Naive thymus-derived CD4-positive, alpha-beta T cell (primary cell): ENCODE measurements at places on chromosomes 13 and 19. TPM values are rescaled to one million over a fixed set of nuclear protein-coding genes. Genes with fewer than 3 reads are reported as not detected.

- DNase-seq: no peak
These were observed 3.8 kb downstream of the S1PR2 start for GRCh38 chr19:10227026-10227971.

DNA sequence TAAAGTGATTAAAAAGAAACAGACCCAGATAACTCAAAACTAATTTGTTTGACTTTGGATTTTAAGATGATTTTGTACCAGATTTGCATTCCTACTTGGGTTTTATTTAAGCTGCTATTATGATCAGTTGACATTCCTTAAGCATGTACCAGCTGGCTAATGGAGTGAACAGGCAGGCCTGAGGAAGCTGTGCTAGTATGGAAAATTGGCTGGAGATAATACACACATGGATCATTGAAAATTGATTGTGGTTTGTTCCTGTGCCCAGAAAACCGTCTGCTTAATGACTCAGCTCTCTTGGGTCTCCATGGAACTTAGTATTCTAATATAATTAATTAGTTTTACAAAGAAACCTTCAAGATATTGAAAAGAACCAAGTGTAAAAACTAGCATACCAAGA, 22.6 kb downstream of the POLR1D start:
- DNase-seq: no peak

GRCh38 chr13:43694146-43694664, 92.6 kb downstream of the ENOX1 start:
- no peak for DNase-seq

- DNase-seq: no peak
These were observed 8.8 kb downstream of the NLRP8 start for GRCh38 chr19:55956431-55956830.

DNA sequence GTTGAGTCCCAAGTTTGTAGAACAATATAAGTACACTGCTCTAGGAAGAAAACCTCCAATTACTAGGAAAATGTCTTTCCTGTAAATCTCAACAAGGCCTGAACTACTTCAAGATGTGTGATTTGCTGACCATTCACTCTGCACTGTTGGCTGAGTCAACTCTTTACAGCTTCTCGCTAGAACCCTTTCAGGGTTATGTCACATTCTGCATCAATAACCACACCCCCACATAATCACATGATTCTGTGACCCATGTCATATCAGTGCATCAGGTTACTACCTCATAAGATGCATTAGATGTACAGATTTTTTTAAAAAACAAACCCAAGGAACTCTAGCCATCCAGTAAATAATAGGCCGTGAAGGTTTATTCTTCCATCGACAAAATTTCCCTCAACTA, 16.1 kb upstream of the DCLK1 start:
- DNase-seq: no peak

GRCh38 chr19:13526552-13526951, 20.3 kb upstream of the CACNA1A start:
- no peak for DNase-seq

GRCh38 chr13:46637213-46637612, 84.2 kb downstream of the LRCH1 start:
- DNase-seq: no peak

DNA sequence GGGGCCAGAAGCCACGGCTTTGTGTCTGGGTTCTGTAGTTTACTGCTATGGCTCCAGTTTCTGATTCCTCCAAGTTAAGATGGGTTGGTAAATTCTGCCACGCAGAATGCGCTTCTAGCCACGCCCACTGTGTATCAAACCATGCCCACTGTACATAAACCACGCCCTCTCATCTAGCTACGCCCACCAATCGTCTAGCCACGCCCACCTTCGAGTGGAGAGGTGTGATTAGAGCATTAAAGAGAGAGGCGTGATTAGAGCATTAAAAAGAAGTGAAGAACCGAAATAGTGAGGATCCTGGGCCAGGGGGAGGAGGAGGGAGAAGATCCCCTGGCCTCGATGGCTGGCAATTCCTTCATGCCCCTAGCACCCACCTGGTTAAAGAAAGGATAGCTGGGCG, 43.7 kb upstream of the ADGRE5 start:
- DNase-seq: no peak

DNA sequence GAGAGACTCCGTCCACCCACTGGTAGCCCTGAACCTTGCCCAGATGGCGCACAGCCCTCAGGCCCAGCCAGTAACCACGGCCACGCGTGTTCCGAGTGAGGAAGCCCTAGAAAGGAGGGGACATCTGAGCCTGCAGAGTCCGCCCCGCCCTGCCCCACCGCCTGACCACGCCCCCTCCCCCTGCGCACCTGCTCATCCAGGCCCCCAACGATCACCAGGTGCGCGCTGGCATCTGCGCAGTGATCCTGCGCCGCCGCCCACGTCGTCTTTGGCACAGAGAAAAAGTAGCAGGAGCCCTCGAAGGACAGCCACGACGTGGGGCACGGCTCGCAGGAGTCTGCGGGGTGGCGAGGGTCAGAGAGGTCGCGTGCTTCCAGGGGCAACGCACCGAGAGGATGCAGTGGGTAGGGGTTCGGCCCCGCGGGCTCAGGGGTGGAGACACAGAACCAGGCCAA, 2.1 kb downstream of the CLEC4G start:
- no peak for DNase-seq

DNA sequence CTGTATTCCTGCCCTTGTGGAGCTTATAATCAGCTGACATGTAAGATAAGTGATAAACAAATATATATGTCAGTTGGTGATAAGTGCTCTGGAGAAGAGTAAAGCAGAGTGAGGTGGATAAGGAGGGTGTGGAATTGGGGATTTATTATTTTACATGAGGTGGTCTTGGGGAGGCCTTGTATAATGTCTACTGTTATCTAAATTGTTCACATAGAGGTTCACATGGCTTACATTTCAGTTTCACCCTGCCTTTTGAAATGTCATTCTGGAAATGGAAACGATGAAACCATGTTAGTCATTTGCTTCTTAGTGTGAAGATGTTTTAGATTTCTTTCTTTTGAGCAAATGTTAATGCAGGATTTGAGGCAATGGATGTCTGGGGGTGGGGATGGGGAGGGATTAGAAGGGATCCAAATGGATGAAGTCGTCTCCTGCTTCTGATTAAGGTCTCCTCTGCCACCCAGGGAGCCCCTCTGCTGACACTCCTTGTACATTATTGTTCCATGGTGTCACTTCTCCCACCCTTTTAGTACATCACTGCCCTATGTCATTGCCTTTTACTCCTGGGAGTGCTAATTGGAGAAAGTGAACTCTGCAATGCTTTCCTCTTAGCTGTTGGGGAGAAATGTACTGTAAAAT, 14.0 kb downstream of the B3GLCT start:
- DNase-seq: no peak

DNA sequence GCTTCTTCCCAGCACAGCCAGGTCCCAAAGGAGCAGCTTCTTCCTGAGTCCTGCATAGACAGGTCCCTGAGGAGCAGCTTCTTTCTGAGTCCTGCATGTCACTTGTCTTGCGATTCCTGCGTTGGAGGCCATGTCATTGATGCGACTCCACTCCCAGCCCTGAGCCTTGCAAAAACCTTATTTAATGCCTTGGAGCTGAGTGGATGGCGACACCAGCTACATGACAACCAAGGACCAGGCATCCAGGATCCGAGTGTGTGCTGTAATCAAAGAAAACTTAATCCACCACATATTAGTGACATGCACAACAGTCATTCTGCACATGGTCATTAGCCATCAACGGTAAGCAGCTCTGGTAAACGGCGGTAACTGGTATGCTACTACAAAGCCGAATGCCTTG, 315.8 kb downstream of the TEX29 start:
- no peak for DNase-seq

DNA sequence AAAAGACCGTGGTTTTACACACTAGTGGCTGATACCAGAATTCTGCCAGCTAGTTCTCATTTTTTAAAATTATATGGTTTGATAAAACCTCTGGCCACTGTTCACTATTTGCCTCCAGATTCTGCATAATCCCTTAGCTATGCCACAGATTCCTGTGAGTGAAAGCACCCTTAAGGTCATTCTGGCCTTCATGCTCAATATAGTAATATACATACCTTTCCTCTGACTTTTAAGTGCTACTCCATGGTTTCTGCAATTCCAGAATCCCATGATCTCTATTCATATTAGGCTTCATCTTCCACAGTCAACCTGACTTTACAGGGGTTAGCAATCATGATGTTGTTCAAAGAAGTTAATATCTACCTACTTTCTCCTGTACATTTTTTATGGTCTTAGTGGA, 274.1 kb upstream of the EDNRB start:
- no peak for DNase-seq

C5AR2 gene
- 0.10 and 0.34 TPM in 2 replicates for total RNA-seq

ZNF667 gene
- total RNA-seq: 1.7 TPM

LYPD5 gene
- 0.19 TPM for total RNA-seq

KLK4 gene
- total RNA-seq: not detected in 2 replicates

RNF17 gene
- not detected for total RNA-seq

PRX gene
- total RNA-seq: 1.9 TPM

FGF14 gene
- total RNA-seq: not detected

FBL gene
- 352 and 359 TPM in 2 replicates for total RNA-seq

SLC25A42 gene
- 21.6 TPM for total RNA-seq

CERS1 gene
- not detected in 2 replicates for total RNA-seq

ZNF536 gene
- not detected for total RNA-seq

LSM14A gene
- total RNA-seq: 166 TPM

ZNF490 gene
- 13.9 and 14.9 TPM in 2 replicates for total RNA-seq
